ENCODE measurements at places on chromosomes 2 and 18.

- no peak for DNase-seq
Measured at GRCh38 chr2:110999626-111000025, 121.1 kb upstream of the BCL2L11 start.

GRCh38 chr2:27891673-27892105, 1.2 kb downstream of the BABAM2 start:
- no peak for DNase-seq

- DNase-seq: no peak
Measured at GRCh38 chr2:99762714-99763113, 272.9 kb upstream of the REV1 start.

- no peak for DNase-seq
Measured at GRCh38 chr2:200604571-200605255, 18.9 kb downstream of the AOX1 start.

DNA sequence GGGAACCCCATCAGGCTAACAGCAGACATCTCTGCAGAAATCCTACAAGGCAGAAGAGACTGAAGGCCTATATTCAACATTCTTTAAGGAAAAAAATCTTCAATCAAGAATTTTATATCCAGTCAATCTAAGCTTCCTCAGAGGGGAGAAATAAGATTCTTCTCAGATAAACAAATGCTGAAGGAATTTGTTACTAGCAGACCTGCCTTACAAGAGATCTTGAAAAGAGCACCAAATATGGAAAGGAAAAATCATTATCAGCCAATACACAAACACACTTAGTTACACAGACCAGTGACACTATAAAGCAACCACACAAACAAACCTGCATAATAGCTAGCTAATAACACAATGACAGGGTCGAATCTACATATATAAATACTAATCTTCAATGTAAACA, 96.5 kb downstream of the SUCLG1 start:
- no peak for DNase-seq

- DNase-seq: no peak
Measured at GRCh38 chr2:176592216-176592615, 323.0 kb downstream of the MTX2 start.

DNA sequence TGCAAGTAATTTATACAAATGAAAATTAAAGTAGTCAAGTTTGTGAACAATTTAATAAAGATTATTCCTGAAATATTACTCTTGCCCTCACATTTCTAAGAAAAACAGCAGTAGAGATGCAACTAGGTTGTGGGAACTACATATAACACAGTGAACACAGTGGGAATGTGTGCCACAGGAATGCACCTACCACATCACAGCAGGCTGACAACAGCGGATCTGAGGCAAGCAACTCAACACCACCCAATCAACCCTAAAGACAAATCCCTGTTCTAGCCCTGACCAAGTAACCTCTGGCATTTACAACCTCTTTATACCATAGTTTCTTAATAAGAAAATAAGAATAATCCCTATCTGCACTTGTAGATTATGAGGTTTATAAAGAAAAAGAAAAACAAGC, 23.4 kb downstream of the MBOAT2 start:
- DNase-seq: no peak

DNA sequence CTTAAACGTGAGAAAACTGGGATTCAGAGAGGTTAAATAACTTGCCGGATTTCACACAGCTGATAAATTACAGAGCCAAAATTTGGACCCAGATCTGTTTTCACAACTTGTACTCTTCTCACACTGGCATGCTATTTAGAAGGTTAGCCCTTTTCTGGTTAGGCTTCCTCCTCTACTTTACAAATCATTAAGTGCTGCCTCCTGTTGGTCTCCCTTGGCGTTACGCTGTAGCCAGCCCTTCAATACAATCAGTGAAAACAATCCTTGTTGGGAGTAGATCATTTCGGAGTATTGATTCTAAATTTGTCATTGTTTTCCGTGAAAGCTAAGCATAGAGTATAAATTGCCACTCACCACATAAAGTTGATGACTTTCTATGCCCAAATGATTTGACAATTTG, 153.5 kb downstream of the ARHGAP15 start:
- DNase-seq: no peak

- DNase-seq: no peak
Measured at GRCh38 chr18:74066018-74066417, 81.6 kb downstream of the FBXO15 start.

- no peak for DNase-seq
Measured at GRCh38 chr18:23539911-23540525, 36.7 kb downstream of the RMC1 start.

DNA sequence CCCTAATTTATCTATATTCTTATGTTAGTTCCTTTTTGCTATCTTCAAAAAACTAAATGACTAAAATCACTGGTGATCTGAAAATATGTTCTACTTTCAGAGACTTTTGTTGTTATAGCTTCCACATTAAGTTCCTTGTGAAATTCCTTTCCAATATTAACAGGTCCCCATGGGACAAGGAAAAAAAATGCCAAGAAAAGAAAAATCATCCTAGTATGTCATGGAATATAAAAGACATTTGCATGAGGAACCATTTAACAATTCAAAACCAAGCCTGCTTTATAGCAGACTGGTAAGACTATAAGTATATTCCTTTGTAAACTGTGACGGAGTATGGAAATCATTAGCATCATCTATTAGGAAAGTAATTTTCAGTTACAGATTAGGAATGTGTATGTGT, 48.1 kb downstream of the COBLL1 start:
- DNase-seq: no peak

DNA sequence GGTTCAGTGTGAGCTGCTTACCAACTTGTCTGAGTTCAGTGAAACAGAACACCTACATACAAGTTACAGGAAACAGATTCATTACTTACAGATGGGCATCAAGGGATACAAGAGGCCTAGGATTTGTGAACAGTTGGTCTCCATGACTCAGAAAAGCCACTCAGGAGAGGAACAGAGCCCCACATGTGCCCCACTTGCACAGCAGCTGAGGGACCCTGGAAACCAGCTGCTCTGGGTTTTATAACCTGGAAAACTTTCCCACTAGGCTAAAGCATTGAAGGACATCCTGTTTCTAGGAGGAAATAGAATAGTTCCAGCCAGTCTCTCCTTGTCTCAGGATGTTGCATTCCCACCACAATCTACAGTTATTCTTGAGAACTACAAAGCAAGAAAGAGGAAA, 530.0 kb downstream of the ZNF804A start:
- DNase-seq: no peak

DNA sequence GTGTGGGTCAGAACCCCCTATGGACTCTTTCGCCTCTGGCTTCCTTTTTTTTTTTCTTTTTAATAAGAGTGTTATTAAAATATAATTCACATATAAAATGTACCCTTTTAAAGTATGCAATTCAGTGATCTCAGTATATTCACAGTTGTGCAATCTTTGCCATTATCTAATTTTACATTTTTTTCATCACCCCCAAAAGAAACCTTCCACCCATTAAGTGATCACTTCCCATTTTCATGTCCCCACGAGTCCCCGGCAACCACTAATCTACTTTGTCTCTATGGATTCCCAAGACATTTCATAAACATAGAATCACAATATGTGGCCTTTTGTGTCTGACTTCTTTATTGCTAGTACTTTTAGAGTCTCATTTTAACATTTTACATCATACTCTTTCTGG, 38.7 kb upstream of the ANXA4 start:
- DNase-seq: no peak

GRCh38 chr18:76488190-76488589, 6.9 kb downstream of the ZNF516 start:
- DNase-seq: no peak

- no peak for DNase-seq
Measured at GRCh38 chr2:160007111-160007510, 55.3 kb downstream of the PLA2R1 start.

DNA sequence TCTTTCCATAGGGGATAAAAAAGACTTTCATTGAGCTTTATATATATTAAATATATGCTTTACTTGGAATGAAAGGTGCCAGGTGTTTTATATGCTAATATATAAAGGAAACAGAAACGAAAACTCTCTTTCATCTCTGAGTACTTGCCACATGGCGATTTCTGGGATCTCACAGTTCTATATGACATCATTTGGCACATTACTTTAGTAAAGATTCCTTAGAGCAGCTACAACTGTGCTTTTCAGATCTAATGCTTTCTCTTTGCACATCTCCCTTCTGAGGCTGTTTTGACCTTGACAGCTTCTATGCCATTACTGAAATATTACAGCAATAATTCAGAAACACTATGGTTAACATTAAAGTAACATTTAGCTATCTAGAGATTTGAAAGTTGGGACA, 1082.9 kb upstream of the CDH2 start:
- DNase-seq: no peak

DNA sequence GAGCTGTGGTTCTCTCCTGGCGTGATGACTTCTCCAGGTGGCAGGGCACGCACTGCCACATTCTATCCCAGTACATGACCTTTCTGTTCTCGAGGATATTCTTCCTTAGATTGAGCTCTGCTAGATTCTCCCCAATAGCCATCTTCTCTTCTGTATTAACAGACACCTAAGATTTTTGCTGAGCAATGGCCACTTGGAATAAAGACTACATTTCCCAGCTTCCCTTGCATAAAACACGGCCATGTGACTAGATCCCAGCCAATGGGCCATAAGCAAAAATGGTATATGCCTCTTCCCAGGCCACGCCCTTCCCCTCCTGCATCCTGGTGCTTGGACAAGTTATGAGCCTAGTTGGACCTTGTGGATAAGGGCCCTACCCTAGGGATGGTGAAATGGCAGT, 82.1 kb downstream of the EIF2AK3 start:
- no peak for DNase-seq

DNA sequence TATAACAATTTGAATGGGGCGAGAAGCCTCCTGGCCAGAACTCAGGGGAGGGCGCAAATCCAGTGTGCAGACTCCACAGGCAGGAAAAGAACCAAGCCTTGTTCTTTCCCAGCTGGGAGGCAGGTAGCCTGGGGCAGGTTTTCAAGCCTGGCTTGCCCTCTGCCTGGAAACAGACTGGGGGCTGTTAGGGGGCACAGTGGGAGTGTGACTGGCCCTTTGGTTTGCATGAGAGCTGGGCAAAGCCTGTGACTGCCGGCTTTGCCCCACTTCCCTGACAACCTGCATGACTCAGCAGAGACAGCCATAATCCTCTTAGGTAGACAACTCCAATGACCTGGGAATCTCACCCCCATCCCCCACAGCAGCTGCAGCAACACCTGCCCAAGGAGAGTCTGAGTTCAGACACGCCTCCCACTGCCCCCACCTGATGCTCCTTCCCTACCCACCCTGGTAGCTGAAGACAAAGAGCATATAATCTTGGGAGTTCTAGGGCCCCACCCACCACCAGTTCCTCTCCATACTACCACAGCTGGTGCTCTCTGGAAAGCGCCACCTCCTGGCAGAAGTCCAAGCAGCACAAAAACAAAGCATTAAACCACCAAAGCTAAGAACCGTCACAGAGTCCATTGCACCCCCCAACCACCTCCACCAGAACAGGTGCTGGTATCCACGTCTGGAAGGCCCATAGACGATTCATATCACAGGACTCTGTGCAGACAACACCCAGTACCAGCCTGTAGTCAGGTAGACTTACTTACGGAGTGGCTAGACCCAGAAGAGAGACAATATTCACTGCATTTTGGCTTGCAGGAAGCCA, 402.5 kb downstream of the STK39 start:
- no peak for DNase-seq

DNA sequence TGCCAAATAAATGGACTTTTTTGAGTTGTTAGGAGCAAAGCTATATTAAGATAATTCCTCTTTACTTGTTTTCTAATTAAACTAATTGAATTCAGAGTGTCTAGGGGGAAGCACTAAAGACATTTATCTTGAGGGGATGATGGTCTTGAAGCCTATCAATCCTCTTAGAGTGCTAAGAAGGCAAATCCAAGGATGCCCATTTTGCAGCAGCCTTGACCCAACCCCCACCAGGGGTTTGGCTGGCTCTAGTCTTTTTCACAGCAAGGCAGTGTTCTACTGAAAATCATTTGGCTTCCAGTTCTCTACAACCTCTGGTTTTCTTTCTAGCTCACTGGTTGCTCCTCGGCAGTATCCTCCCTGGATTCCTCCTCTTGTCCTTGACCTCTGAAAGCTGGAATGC, 6.5 kb upstream of the RAX start:
- no peak for DNase-seq

- no peak for DNase-seq
Measured at GRCh38 chr2:8882094-8882493, 44.7 kb upstream of the KIDINS220 start.

- no peak for DNase-seq
Measured at GRCh38 chr2:200310545-200310971, 4.1 kb downstream of the SPATS2L start.

DNA sequence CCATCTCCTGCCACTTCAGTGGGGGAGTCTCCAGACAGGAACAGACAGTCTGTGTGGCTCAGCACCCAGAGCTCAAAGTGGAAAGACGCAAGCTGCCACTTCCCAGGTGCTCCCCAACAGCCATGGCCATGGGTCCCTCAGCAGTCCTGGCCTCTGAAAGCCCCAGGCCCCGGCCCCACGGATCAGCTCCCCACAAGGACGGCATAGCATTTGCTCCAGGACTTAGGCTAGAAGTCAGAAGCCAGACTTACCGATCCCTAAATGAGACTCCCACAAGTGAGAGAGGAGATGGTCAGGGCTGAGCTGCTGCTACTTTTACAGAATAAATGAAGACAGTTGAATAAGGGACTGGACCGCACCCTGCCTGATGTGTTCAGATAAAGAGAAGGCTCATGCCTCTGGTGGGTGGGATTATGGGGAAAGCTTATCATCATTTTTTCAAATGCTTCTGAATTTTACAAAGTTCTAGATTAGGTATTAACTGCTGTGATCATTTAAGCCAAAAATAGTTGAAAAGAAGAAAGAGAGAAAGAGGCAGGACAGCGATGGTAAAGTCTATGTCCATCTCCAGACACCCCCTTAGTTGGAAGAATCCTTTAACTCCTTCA, 50.5 kb downstream of the ADD2 start:
- DNase-seq: no peak

Data from left renal pelvis (tissue), 4 donors.